Lower leg skin (tissue), 4 donors: ENCODE measurements at places on chromosomes 2 and 18.

DNA sequence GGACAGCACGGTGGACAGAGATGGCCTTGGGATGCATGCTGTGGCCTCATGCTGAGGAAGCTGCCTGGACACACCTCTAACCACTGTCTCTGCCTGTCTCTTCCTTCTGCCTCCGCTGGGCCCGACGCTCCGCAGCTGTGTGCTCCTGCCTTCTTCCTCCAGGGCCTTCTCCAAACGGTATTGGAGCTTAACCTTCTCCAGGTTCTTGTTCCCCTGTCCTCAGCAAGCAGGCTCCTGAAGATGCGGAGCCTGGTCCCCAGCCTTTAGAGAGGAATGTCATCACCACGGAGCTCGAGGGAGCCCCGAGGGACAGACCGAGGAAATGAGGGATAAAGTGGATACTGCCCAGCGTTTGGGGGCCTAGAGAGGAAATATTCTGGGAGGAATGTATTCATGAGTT lies 155.1 kb downstream of the DYSF start:
- peak; percentile 74 for DNase-seq

GRCh38 chr18:48728204-48728833 lies 189.5 kb downstream of the CTIF start:
- DNase-seq = peak; percentile 93

- no peak for DNase-seq
Observed at GRCh38 chr18:56651771-56652092, 573 bp downstream of the WDR7 start.

DNA sequence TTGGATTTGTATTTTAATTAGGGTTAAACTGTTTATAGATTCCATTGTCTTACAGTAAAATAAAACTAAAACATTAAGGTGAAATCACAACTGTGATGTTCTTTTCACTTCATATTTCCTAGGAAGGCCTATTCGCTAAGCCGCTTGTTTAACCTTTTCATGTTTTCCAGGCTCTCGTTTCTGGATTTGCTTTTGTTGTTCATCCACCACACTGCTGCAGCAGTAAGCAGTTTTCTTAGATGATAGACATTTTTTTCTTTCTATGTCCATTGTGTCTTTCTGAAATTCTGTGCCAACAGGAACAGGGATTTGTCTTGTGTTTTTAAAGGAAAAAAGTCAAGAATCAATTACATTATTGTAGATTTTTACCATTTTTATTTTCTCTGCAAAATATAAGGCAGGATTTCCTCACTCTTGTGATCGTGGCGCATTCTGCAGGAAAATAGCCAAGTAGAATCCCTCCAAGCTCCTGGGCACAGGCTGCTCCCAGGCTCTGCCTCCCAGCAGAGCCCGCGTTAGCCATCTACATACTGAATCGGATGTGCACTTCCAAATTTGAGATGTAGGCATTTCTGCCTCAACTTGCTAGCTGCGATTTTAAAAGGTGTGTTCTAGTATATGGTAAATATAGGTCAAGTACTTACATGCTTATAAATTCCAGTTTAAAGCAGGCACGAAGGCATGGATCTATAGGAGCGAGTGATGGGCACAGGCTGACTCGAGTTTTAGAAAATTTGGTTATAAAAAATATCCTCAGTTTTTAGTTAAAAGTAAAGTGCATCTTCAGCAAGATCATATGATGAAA lies 10.2 kb downstream of the TSHZ1 start:
- DNase-seq = no peak

- DNase-seq = no peak
Observed at GRCh38 chr2:12587729-12588522, 128.8 kb upstream of the TRIB2 start.

GRCh38 chr2:53755121-53755520 lies 12.5 kb upstream of the CHAC2 start:
- peak; percentile 85 for DNase-seq

DNA sequence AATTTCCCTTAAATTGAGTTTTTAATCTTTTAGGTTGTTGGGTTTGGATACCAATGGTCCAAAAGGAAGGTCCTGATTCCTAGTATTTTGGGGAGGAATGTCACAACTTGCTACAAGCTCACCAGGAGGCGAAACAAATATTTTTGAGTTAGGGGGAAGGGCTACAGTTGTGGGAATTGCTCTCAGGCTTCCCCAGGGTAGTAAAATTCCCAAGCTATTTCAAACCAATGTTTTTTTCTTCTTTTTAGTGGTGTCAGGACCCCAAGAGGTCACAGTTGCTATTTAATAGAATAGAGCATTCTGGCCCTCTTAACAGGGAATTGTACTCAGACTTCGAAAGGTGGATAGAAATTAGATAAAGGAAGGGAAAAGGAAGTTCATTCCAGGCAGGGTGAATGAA lies 68.5 kb upstream of the ST3GAL5 start:
- DNase-seq = no peak

GRCh38 chr2:109597283-109597682 lies 16.5 kb downstream of the SEPTIN10 start:
- no peak for DNase-seq

GRCh38 chr2:28251337-28251736 lies 141.3 kb upstream of the FOSL2 start:
- DNase-seq = no peak

DNA sequence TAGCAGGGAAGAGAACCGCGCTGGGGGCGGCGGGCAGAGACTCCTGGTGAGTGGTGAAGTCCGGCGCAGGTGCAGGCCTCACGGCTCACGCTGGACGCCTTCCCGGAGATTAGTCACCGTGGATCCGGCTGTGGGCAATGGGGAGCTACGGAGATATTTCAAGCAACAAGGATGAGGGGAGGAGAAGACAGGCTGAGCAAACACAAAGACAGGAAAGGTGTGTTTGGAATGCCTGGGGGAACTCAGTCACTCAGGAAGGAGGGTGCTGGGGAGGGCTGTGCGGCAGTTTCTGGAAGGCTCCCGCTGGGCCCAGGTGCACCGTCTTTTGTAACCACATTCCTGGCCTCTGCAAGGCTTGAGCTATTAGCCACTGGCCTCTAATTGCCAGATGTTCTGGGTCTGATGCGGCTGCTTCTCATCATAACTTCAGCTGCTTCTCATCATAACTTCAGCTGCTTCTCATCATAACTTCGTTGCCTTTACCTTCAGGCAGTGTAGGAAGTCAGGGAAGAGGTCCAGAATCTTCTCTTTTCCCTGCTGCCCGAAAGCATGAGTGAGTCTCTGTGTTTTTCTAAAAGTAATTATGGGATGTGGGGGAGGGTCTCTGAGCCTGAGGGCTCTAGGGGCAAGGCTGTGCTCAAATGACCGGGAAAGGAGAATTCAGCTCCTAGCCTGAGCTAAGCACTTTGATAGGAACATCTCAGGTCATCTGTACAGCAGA lies 118.9 kb downstream of the PXDN start:
- peak; percentile 84 for DNase-seq

- DNase-seq = no peak
Observed at GRCh38 chr18:23859466-23860336, 154.9 kb upstream of the TTC39C start.

DNA sequence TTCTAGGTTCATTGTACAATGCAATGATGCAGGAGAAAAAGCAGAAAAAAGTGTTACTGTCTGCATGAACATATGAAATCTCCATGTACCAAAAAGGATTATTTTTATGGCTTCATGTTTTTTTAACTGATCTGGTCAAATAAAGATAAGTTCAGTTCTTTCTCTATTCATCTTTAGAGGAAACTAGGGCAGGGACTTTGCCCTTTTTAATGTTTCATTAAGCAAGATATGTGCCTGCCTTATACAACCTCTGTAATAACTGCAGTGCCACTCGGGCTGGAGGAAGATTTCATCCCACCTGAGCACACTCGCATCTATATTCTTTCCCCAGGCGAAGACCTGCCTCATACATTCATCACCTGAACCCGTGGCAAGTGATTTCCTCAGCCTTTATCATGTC lies 157.9 kb upstream of the DDX18 start:
- DNase-seq = no peak

GRCh38 chr2:239917125-239917956 lies 107.8 kb downstream of the NDUFA10 start:
- DNase-seq = peak; percentile 4

GRCh38 chr18:49249521-49249920 lies 210.9 kb downstream of the DYM start:
- DNase-seq = no peak

DNA sequence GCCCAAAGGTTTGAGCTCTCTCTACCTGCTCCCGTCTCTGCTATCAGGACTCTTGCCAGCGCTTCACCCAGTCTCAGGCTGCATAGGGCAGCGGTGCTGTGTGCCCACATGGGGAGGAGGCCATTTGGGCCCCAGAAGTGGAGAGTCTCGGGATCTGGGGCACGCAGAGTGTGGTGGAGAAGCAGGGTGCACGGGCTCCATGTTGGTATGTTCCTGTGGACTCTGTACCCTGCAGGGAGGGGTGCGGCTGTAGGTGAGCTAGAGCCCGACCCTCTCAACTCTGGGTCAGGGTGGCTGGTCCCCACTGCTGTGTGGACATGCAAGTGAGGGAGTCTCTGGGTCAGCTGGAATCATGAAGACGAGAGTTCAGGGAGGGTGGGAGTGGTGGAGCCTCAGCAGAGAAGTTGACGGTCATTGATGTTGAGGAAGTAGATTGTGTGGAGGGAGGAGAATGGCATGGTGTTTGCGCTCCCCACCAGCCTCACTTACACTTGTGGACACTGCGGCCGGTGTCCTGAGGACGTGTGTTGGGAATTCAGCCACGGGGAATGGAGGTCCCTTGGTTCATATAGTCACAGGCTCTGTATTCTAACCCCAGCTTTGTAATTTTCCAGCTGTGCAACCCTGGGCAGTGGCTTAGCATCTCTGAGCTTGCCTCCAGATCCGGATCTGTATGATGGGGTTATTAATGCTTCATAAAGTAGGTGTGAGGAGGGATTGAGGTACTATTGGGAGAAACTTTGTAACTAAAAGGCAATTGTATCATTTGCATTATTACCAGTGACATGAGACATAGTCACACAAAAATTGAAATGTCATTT lies 840 bp upstream of the PSD4 start:
- DNase-seq = no peak

DNA sequence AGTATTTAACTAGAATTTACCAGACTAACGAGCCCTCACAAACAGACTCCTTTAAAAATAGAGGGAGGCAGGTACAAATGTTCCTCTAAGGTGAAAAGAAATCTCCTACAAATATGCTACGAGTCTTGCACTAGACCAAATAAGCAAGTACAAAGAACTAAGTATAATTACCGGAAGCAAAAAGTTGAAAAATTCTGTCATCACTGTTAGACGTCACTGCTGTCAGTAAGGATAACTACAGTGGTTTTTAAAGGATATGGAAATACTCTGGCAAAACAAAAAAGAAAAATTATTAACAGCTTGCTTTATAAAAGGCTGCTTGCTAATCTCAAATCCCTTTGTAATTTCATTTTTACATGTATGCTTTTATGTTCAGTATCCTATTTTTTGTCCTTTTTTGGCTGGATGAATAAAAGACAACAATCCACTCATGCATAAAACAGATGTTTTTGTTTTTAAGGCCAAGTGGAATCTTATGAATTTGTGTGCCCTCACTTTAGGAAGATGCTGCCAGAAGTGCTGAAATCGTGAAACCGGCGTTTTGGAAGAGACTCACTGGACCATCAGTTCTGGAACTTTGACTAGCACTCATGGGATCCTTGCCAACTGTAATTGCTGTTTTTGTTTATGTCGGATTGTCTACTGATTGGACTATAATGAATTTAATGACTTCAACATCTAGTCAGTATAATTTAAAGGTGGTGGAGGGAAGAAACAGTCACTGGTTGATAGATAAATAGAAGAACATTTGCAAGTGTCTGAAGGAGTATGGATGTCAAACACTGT lies 6.7 kb downstream of the ZNF521 start:
- no peak for DNase-seq

- DNase-seq = no peak
Observed at GRCh38 chr18:70453058-70453775, 164.4 kb downstream of the SOCS6 start.

GRCh38 chr2:205903549-205904129 lies 182.3 kb downstream of the INO80D start:
- DNase-seq = peak; percentile 70

DNA sequence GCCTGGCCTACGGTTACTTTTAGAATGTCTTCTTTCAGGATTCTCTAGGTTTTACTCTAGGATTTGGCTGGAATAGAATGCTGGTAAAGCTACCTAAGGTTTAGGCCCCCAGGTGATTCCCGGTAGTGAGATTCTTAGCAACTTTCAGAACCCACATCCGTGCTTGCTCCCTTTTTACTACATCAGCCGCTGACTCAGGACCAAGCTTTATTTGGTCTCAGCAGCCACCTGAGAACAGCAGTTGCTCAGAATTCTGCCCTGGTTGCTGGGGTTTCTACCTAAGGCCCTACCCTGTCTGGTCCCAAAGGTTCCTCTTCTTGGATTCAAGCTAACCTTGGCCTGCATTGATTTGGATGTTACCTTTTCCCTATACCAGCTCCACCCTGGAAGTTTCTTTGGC lies 36.1 kb upstream of the NDUFV2 start:
- no peak for DNase-seq

GRCh38 chr2:39504790-39505335 lies 67.8 kb upstream of the MAP4K3 start:
- no peak for DNase-seq

GRCh38 chr2:212682937-212683336 lies 144.3 kb upstream of the ERBB4 start:
- no peak for DNase-seq

DNA sequence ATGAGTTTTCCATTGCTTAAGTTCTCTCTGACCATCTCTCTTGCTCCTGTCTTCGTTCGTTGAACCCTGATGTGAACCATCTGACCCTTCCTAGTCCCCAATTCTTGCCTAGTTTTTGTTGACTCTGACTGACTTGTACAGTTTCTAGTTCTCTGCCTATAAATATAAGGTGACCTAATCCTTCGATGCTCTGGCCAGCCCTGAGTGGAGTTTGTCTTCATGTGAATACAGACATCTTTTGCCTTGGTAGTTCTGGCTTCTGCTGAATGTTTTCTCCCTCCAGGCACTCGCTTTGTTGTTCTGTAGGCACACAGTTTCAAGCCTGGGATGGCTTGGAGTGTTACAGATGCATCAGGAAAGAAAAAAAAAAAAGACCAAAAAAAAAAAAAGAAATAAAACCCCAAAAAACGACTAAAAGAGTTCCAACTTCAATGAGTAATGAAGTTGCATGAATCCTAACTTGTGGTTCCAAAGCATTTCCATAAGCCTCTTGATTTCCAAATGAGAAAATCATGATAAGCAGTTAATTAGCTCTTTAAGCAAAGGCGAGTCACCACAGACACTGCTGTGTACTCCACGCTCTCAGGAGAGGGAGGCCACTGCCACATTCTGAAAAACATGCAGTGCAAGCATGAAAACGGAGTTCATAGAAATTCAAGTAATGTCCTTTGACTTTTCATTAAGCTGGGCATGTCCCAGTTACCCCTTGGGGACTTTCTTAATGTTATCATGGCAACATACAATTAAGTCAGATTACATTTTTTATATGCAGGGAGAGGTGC lies 165.2 kb downstream of the TDRD15 start:
- no peak for DNase-seq

- no peak for DNase-seq
Observed at GRCh38 chr2:184729581-184729980, 131.3 kb downstream of the ZNF804A start.

- DNase-seq = peak; percentile 12
Observed at GRCh38 chr2:127423478-127423843, 5.2 kb downstream of the PROC start.

- DNase-seq = no peak
Observed at GRCh38 chr2:29236074-29236473, 120.9 kb downstream of the CLIP4 start.
